ENCODE measurements at places on chromosomes 12 and 14.
A peak's percentile ranks its signal among the peaks of the same experiment; 100 is the strongest.

DNA sequence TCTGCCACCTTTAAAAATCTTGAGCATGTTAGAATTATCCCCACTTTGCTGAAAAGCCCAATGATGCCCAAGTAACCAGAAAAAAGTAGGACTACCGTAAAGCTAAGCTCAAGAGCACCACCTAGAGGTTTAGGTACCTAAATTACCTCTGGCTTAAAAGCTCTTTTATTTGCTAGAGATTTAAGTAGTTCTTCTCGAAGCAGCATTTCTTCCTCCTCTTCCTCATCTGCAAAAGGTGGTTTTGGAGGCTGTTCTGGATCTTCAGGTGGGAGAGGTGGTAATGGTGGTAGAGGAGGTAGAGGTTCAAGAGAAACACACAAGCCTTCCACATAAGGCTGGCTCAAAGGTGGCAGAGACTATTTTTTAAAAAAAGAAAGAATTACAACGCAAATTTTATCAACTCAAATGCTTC lies 26.9 kb downstream of the ZFC3H1 start:
- DNase-seq, result peak; percentile 86

- peak; percentile 95 for DNase-seq
Measured at GRCh38 chr12:6965026-6965661, 5.3 kb downstream of the PHB2 start.

DNA sequence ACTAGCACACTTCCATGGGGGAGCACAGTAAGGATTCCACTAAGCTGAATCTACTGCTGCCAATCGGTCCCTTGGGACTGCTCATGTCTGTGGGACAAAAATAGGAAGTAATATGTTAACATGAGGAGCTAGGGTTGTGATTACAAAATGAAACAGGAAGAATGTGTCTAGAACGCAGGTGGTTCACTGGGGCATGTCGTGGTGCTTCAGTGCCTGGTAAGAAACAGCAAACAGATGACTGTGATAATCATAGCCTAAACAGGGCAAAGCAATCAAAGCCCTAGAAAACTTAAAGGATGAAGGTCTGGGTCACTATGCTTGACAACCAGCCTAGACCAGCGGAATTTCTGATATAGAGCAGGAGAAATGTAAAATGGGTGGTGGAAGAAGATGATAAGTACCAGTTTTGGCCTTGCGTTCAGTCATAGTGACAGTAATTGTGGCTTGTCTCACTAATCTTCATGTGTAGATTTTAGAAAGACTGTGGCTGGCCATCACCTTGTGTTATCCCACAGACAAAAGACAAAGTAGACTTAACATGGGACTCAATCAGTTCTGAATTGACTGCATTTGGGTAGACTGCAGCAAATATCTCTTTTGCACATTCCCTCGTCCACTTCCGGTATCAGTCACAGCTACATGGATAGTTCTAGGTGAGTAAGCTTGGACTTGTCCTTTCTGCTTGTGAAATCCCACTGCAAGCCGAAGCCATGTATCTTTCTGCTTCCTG lies 51.4 kb downstream of the WASHC3 start:
- DNase-seq, result no peak

- DNase-seq, result no peak
Measured at GRCh38 chr14:96583569-96584041, 81.4 kb downstream of the PAPOLA start.

DNA sequence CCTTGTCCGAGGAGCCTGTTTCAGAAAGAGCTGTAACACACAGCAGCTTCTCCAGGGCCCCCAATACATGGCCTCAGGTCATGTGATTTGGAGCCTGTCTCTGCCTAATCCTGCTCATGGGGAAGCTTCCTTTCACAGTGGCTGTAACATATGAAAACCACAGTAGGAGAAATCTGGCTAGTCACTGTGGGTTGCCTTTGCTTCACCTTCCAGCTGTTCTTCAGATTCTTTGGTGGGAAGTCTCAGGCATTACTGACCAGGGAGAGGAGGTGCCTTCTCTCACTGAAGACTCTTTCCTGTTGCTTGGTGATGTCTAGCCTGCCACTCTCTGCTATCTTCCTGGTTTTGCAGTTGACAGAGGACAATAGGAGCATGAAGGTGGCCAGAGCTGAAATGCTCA lies 350.6 kb downstream of the DPF3 start:
- no peak for DNase-seq

DNA sequence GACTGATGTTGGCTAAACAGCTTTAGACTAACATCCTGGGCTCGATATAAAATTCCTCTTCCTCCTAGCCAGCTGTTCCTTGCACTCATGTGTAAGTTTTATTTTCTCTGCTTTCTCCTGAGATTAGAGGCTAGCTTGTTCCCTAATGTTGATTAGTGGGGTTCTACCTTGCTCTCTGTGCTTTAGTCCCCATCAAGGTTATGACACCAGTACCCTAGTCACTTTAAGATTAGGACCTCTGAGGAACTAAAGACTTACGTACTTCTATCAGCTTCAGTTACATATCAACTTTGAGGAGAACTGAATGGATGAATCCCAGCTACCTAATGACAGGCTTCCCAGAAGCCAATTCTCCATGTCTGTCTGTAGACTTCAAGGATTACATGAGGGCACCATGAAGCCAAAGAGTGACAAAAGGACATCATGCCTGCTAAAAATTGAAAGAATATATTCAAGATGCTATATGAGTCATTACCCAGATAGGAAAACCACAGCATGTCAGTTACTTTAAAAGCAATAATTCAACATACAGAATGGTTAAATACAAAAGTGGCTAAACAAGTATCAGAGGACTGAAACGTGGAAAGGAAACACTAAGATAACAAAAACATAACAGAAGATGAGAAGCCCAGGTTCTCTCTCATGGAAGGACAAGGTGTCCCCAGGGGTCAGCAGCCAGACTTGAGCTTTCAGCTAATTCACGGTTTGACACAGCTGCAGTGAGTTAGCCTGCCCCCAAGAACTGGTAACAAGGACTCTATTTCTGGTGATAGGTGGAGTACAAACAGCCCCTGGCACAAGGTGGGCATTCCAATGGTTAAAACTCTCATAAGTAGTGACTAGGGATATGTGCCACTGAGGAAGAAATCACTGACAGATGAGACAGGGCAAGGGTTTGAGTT lies 20.4 kb downstream of the ADAM20 start:
- no peak for DNase-seq
